ENCODE measurements at places on chromosomes 2 and 18.

- no peak for DNase-seq
Observed at GRCh38 chr18:39366656-39367055, 1801.1 kb upstream of the CELF4 start.

- no peak for DNase-seq
Observed at GRCh38 chr2:159738509-159739390, 26.4 kb downstream of the MARCHF7 start.

- DNase-seq, result no peak
Observed at GRCh38 chr18:6044773-6045172, 149.5 kb upstream of the TMEM200C start.

GRCh38 chr2:239143858-239144712 lies 256.7 kb downstream of the HDAC4 start:
- no peak for DNase-seq

DNA sequence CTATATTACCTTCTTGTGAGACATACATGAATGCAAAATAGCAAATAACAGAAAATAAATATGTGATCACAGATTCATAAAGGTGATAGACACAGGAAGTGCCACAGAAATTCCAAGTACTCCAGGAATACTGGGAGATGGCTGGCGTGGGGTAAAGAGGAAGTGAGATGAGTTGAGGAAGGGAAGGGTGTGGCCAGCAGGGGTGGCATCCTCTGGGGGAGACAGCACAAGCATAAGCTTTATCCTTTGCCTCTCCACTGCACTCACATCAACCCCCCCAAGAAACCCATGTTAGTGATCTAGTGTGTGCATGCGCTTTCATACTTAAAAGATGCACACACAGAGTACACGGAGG lies 94.8 kb upstream of the B3GNT7 start:
- no peak for DNase-seq

GRCh38 chr2:8796878-8797550 lies 40.4 kb downstream of the KIDINS220 start:
- DNase-seq, result no peak

- DNase-seq, result no peak
Observed at GRCh38 chr18:13412901-13413300, 194.3 kb downstream of the LDLRAD4 start.

GRCh38 chr2:96816836-96817702 lies 1.0 kb downstream of the CNNM3 start:
- no peak for DNase-seq

DNA sequence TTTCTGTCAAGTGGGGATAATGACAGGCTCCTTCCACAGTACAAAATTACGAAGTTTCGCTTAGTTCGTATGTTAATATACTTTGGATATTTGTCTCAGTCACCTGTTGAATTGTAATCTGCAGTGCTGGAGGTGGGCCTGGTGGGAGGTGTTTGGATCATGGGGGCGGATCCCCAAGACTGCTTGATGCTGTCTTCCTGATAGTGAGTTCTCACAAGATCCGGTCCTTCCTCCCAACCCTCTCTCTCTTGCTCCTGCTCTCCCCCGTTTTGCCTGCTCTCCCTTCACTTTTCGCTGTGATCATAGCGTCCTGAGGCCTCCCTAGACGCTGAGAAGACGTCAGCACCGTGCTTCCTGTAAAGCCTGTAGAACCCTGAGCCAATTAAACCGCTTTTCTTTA lies 97.1 kb upstream of the EPB41L3 start:
- no peak for DNase-seq

GRCh38 chr18:57029761-57030160 lies 117.1 kb upstream of the BOD1L2 start:
- no peak for DNase-seq

DNA sequence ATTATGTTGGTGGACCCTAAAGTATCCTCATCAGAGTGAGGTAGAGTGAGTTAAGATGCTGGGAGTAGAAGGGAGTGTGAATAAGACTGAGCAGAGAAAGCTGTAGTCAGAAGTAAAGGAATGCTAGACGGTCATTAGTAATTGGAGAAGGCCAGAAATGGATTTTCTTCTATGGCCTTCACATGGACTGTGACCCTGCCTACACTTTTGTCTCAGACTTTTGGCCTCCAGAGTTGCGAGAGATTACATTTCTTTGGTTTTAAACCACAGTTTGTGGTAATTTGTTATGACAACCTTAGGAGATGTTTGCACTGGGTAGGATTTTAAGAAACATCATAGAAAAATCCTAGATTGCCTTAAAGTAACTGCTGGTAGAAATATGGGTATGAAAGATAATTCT lies 1267.7 kb upstream of the TMEFF2 start:
- DNase-seq, result no peak

DNA sequence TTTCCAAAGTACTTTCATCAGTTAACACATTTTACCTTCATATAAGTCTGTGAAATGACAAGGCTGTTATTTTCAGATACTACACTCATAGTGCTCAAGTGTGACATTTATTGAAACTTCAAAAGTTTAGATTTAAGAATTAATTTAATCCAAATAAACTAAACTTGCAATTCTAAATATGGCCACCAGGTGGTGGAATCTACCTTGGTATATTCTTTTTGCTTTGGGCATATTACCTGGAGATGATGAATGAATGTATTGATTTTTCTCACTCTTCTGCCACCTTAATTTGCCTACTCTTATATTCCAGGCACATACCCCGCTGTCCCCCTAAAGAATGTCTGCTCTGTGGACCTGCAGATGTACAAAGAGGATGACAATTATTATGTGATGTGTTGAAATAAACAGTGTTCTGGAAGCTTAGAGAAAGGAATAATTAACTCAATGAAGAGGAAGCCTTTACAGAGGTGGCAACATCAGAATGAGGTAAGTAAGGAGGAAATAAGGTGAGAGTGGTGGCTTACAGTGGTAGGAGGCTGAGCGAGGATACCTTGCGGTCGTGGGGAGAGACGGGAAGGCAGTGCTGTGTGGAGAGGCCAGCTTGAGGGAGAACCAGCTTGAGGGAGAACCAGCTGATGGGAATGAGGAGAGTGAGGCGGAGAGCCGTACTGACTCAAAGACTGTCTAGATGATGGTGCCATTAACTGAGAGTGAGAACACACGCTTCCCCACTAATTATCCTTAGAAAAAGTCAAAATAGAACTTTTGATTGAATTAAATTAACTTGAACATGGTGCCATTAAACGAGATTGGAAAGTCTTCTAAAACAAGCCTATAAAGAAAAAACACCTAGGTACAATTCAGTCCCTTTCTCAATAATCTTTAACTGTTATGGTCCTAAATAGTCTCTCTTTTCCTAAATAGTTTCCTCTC lies 179.5 kb downstream of the CELF4 start:
- no peak for DNase-seq

Data from activated naive CD4-positive, alpha-beta T cell treated with anti-CD3 and anti-CD28 coated beads, Interleukin-2, amount 50 U/mL, for 16 hours (primary cell).